Esophagus squamous epithelium (tissue), 5 donors: ENCODE measurements at places on chromosomes 11 and 22.

GRCh38 chr22:23495614-23496444 is 84.3 kb downstream of the IGLL1 start:
- DNase-seq = no peak

DNA sequence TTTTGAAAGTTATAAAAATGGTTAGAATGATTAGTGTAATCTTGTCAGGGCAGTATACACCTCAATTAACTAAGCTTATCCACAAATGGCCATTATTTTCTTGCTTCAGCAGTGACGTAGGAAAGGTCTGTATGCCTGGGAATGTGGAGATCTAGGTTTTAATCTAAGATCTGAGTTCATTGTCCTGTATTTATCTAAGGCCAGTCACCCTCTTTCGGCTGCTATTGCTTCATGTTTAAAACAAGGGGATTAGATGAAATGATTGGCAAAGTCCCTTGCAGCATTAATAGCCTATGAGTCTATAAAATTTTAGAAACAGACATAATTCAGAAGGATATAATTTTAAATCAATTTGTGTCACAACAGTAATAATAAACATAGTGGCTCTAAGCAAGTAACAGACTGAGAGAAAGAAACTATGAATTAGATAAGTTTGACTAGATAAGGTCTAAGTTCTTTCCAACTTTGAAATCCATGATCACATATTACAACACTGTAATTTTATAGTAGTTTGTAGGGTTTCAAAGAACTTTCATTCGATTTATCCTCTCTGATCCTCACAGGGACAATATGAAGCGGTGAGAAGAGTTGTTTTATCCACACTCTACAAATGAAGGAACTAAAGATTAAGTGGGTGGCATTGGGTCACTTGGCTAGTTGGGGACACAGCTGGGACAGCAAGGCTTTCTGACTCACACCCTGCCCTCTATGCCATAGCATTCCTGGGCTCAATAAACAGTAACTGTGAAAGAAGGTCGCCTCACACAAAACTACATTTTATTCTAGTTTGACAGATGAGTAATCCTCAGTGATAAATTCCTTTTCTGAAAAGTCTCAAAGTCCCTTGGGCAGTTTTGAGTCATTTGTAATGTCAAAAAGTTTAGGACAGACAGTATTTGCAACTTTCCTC is 60.6 kb upstream of the RDX start:
- DNase-seq = no peak

DNA sequence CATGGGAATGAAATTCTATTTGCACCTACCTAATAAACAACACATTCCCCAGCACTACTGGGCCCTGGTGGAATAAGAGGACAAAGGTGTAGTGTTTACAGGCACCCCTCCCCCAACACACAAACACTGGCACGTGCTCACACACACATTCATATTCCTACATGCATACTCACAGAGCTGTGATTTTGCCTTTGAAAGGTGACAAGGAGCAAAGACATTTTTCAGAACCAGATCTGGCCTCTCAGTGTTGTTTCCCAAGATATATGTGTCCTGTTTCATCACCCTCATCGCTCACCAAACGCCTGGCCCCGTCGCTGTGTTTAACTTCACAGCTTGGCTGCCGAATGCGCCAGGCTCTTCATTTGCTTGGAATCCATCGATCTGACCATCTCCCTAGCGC is 292.6 kb downstream of the NTM start:
- no peak for DNase-seq

DNA sequence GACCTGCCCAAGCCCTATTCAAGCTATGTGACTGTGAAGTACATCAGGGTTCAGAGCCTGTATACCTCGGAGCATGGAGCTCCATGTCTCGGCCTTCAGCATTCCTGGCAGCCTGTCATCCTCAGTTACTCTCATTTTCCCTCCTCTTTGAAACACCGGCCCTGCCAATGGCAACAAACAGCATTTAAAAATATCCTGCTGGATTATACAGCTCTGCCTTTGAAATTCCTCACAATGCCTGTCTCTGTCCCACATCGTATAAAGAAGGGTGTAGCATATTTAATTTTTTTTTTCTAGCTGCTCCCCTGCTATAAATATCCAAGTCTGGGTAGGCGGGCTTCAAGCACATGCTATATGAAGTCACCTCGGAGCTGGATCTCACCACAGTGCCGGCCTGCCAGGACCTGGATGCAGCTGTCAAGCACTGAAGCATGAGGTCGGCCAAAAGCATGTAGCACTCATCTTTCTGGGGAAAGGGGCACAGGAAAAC is 11.8 kb downstream of the ABTB2 start:
- DNase-seq = no peak

- no peak for DNase-seq
Measured at GRCh38 chr11:69894648-69895047, 75.4 kb upstream of the FGF3 start.

DNA sequence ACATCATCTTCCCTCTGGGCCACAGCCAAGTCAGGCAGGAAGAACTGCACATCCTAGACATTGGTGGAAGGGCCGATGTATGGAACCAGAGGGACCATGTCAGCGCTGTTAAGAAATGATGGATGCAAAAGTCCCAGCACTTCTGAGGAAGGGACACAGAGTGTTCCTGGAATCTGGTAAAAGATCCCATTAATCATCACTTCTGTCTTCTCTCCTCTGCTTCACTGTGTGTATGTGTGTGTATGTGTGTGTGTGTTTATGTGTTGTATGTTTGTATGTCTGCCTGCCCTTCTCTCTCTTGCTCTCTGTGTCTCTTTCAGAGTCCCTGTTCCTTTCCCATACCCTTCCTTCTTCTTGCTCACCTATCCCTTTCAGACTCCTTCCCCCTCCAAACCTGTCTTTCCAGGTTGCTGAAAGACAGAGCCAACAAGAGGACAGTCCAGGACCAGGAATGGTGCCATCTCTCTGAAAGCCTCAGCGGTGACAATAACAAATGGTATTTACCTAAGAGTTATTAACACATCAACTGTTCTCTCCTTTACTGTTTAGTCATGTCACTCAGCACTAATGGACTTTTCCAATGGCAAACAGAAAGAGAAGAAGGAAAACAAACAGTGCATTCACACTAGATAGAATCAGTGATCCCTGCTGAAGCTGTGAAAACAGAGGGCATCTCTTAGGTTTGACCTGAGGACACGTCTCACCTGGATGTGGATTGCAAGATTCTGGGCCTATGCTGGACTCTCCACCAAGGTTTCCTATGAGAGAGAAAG is 47.1 kb downstream of the EHF start:
- no peak for DNase-seq

DNA sequence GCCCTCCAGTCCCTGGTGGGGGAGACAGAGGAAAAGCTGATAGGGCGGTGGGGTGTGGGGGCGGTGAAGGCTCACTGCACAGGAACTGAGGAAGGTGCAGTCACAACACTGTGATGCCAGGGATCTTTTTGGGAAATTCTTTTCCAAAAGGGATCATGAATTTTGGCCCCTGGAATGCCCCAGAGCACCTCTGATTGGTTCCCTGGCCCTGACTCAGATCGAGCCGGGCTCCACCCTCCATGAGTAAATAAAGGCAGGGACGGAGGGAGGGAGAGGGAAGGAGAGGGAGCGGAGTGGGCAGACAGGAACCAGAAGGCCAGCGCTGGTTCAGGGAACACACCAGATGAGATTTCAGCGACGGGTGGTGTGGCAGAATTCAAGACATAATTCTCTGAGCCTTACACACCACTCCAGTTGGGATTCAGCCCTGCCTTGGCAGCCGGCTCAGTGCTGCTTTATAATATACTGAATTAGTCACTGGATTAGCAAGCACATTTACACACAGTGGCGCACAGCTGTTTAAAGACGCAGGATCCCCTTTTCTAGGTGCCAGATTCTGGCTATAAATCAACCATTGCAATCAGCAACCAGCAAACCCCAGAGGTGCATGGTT is 80.3 kb downstream of the ETS1 start:
- peak; percentile 48 for DNase-seq

- no peak for DNase-seq
Measured at GRCh38 chr11:92342034-92342720, 117.6 kb downstream of the FAT3 start.

- DNase-seq = no peak
Measured at GRCh38 chr11:58165504-58166106, 23.3 kb upstream of the OR9Q2 start.

DNA sequence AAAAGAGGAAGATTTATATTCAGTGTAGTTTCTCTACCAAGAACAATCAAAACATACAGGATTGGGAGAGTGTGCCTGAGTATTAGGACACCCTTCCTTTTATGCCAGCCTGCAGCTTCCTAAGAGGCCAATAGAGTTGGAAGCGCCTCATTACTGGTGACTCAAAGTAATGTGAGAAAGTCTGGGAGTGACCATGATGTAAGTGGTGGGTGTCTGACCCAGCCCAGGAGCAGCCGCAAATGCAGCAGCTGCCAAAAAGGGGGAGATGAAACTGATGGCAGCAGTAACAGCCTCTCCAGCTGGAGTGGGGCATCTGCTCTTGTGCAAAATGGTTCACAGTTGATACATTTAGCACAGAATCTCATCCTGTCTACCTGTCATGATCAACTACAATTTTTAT is 62.0 kb downstream of the ZNF280B start:
- DNase-seq = no peak

- DNase-seq = no peak
Measured at GRCh38 chr11:46337626-46338345, 9.5 kb upstream of the DGKZ start.

GRCh38 chr11:88484873-88485621 is 147.5 kb upstream of the CTSC start:
- DNase-seq = no peak

- DNase-seq = no peak
Measured at GRCh38 chr22:20203142-20203551, 52.3 kb upstream of the CCDC188 start.

DNA sequence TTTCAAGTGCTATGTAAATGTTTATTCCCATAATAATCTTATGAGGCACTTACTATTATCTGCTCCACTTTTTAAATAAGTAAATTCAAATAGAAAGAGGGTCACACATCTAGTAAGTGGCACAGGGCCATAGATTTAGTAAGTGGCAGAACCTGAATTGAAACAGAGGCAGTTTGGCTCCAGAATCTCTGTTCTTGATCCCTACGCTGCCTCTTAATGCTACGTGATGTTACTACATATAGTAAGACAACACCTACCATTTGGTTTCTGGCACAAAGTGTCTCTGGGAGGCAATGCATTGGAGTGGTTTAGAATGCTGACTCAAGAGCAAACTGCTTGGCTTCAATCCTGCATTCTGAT is 1018.3 kb downstream of the DLG2 start:
- no peak for DNase-seq

DNA sequence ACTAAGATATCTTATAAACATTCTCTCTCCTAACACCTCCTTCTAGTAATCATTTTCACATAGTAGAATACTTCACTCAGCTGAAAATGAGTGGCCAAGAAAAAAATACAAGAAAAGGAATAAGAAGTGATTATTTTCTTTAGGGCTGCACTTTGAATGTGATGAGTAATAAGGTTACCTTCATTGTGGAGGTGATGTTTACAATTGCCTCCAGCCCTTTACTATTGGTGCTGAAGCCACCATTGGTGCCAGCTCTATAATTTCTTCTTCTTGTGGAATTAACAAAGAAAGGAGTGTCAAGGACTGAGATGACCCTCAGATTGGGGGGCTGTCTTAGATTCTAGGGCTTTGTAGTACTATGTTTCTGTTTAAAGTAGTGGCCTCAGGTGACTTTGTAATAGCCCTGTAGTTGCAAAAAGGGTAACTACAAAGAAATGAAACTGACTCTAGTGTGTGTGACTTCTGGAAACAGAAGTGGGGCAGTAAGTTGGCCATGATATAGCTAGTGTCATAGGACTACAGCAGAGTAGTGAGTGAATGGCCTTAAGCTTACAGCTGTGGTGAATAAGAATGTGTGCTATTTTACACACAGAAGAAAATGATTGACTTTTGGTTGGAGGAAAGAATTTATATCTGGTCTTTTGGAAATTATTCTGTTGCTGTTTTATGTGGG is 287.2 kb downstream of the TMEM135 start:
- no peak for DNase-seq

DNA sequence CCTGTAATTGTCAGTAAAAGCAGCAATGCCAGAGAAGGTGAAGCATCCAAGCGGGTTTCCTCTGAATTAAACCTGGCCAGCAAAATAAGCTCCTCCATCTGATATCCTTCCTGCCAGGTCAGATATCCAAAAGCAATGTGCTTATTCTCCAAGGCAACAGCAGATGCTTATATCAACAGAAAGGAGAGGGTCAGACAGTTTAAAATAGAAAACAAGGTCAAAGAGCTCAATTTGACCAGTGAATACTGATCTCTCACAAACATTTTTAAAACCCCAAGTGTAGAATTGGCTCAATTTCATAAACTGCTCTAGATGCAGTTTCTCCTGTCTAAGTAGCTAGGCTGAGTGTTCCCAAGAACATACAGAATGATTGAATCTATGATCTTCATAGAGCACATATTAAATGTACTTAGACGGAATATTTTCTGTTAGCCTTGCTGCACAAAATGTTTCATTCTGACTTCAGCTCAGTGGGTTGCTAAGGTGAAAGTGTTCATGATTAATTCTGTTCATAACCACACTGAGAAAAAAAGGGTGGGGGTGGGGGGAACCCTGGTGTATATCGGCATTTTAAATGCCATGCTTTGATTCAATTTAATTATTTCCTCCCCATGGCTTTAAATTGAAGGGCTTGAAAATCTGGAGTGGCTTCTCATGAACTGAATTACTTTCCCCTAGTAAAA is 174.2 kb upstream of the ARHGAP20 start:
- DNase-seq = no peak

DNA sequence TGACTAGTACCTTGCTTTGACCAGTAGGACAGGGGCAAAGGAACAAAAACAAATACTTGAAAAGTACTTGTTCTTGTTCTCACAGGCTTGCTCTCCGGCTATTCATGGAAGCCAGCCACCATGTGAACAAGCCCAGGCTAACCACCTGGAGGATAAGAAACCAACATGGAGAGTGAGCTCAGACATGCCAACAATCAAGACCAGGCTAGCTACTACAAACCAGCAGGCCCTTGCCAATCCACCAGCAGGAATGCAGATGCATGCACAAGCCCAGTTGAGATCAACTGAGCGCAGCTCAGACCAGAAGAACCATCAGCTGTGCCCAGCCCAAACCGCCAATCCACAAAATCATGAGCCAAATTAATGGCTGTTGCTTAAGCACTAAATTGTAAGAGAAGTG is 180.1 kb upstream of the ISX start:
- DNase-seq = no peak

GRCh38 chr11:128737704-128738103 is 43.8 kb downstream of the FLI1 start:
- DNase-seq = no peak

- no peak for DNase-seq
Measured at GRCh38 chr11:119116601-119117000, 4.8 kb upstream of the HINFP start.
